ENCODE measurements at places on chromosomes 6 and 20.

DNA sequence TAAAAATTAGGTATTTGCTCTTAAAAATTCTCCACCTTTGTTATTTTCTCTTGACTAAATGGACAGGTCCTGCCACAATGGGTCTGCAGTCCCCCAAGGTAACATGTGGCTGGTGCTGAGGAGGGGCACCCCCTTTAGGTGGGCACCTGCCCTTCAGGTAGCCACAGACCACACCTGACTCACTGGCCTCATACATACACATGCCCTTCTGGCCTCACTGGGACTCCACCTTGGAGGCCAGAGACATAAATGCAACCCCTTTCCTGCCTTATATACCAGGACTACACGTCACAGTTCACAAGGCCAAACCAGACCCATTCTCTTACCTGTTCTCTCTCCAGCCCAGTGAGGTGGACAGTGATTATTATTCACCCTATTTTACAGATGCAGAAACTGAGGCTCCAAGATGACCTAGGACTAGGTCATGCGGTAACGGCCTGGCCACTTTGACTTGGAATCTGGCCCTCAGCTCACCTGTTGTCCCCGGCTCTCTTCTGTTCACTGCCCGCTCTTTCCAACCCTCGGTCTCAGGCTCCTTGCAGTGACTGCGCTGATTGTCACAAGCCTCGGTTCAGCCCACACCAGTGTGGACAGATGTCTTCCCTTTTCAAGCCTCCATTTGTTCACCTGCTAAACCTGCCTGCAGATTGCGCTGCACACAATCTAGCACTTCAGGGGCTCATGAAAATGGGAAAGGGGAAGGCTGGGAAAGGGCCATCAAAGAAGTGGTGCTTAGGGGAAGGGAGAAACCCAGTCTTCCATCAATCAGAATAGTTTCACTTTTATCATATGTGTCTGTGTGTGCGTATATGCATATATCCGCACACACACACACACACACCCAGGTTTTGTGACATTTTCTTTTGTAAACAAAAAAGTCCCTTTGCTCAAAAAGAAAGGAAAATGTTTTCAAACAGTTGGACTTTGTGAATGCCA is 121.7 kb downstream of the BCAS1 start:
- no peak for DNase-seq

GRCh38 chr6:11298651-11299420 is 66.4 kb upstream of the NEDD9 start:
- no peak for DNase-seq

GRCh38 chr20:47669152-47669425 is 116.2 kb downstream of the SULF2 start:
- DNase-seq, result no peak

- no peak for DNase-seq
These were observed 126.2 kb downstream of the CD164 start for GRCh38 chr6:109255946-109256640.

GRCh38 chr20:60630609-60631008 is 621.5 kb upstream of the CDH4 start:
- DNase-seq, result no peak

DNA sequence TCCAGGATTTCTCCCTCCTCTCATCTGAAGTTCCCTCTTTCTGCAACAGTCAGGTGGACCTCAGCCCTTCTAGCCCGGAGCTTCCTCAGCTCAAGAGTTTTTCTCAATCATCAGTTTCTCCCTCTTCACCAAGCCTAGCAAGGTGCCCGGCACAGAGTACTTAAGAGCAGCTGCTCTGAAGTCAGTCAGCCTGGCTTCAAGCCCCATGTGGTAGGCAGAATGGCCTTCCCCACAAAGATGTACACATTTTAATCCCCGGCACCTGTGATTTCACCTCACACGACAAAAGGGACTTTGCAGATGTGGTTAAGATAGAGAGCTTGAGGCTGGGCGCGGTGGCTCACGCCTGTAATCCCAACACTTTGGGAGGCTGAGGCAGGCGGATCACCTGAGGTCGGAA is 15.1 kb upstream of the RBPJL start:
- no peak for DNase-seq

DNA sequence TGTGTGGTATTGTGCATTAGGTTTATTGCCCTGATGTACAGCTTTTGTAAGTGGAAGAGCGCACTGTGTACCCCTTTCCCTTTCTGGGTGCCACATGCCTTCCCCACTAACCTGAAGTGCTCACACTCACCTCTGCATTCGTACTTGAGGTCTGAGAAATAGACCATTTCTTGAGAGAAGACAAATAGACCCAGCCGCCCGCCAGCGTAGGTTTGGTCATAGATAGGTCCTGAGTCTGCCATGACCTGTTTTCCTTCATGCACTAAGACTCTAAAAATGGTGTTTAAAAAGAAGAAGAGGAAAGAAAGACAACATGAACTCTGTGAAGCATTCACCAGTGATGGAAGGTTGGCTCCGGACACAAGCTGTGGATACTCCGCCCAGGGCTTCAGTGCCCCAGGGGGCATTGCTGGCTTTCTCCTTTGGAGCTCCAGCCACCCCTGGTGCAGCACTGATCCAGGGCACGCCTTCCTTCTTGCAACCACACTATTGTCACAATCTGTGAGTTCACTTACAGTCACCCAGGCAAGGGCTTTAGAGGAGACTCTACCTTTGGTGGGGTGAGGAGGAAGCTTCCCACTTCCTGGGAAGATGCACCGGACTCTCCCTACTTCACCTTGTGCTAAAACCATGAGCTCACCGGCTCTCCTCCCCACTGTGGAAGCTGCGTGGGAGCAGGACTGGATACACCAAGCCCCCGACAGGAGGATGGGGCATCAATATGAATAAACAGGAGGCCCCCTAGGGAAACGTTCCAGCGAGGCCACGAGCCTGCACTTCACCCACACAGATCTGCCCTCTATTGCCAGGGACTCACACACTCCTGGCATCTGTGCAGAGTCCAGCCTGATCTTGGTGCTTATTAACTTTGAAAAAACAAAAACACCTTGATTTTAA is 33.3 kb downstream of the THBS2 start:
- DNase-seq, result no peak

GRCh38 chr6:101001012-101001411 is 119.9 kb upstream of the ASCC3 start:
- no peak for DNase-seq

GRCh38 chr6:165744555-165745228 is 81.7 kb upstream of the PDE10A start:
- DNase-seq, result peak; percentile 48

DNA sequence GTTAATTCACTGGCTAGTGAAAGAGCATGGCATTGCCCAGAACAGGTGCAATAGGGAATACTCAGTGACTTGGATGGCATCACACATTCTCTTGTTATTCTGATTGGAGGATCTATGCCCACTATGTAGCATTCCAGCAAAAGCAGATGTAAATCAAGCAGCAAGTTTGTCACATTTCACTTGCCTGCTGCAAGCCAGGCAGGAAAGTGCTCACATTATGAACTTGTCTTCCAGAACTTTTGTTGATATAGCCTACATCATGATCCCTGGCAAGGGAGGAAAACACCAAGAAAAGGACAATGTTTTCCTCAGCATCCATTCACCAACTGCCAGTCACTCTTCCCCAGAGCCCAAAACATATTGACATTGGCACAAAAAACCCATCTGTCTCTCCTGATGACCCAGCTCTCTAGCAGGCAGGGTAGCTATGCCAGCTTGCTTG is 77.8 kb downstream of the ARHGAP18 start:
- DNase-seq, result no peak

DNA sequence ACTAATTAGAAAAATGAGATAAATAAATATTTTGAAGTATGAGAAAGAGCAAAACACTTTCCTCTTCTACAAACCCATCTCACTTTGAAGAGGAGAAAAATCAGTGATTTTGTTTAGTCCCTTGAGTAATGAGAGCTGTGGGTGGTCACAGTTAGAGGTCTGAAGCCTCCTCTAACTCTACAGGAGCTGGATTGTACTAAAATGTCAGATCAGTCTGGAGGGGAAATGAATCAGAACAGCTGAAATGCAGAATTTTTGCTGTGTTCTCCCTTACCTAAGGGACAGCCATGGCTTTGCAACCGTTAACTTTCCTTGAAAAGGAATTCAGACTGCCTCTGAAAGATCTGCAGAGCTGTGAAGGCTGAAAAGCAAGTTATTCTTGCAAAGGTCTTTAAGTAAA is 11.4 kb upstream of the RFPL4B start:
- no peak for DNase-seq

DNA sequence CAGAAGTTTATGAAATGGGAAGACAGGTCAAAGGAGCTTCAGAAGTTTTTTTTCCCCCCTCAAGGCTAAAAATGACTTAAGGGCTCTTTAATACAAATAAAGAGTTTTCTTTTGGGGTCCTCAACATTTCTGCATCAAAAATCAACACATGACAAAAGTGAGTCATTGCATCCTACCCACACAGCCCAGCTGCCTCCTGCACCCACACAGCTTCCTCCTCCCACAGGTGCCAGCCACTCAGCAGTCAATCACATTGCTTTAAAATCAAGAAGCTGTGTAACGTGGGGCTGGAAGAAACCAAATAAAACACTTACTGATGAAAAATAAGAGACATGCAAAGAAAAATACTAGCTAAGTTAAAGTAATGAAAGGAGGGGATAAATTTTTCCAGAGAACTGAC is 68.5 kb downstream of the MAP3K5 start:
- no peak for DNase-seq

DNA sequence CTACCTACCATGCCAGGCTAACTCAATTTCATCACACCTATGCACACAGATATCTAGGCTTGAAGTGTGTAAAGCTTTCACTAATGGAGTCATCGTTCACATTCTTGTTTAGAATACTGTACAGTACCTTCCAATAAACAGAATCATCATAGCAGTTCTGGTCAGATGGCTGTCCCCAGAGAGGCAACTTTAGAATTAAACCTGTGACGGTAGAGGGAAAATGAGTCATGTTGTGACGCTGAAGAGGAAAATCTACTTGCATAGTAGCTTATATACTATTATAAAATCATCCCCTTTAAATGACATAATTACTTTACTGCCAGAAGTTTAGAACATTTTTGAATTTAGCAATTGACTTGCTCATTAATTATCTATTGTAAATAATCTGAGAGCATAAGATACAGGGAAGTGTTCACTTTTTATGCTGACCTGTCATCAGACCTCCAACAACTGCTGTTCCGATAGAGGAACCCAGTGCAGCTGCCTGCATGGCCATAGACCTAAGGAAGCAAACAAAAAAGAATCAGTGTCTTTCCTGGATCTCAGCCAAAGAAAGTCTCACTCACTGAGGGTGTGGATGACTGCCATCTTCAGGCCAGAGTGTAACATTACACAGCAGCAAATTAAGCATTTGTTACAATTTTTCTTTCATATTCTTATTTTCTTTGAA is 29.8 kb downstream of the RHAG start:
- DNase-seq, result peak; percentile 58

GRCh38 chr6:135950669-135951068 is 99.2 kb downstream of the PDE7B start:
- DNase-seq, result no peak

- DNase-seq, result no peak
These were observed 517 bp downstream of the ACTL10 start for GRCh38 chr20:33667245-33667675.

GRCh38 chr20:48585061-48585870 is 242.5 kb downstream of the PREX1 start:
- no peak for DNase-seq

DNA sequence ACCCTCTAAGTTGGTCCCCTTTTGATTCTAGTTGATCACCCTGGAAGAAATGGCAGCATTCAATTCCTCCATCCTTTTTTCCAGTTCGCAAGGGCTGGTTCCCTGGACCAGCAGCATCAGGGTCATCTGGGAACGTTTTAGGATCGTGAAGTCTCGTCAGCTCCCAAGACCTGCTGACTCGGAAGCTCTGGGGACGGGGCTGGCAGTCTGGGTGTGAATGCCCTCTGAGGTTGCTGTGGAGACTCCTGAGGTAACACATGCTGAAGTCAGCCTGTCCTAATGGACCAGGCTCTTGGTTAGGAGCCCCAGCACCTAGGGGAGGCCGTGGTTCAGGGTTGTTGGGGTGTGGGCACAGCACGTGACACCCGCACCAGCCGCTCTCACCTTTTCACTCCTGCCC is 164.1 kb downstream of the SYNDIG1 start:
- DNase-seq, result no peak
